ENCODE measurements at places on chromosomes 12 and 14. TPM values are rescaled to one million over a fixed set of nuclear protein-coding genes. Genes with fewer than 3 reads are reported as not detected.

The KITLG gene
- total RNA-seq: 13.1 TPM

The NGB gene
- total RNA-seq: not detected

The PRR4 gene
- 0.17 TPM for total RNA-seq

The GLS2 gene
- total RNA-seq: 0.51 TPM

The ADAMTS20 gene
- total RNA-seq: not detected

The NANOG gene
- not detected for total RNA-seq

The TMPRSS12 gene
- not detected for total RNA-seq

The PNP gene
- total RNA-seq: 230 TPM

The ASIC1 gene
- total RNA-seq: 0.14 TPM

The PPP4R4 gene
- total RNA-seq: not detected

The PLCZ1 gene
- total RNA-seq: not detected

The SLC38A4 gene
- 7.3 TPM for total RNA-seq

The USP44 gene
- total RNA-seq: 5.4 TPM

The TSPAN11 gene
- 7.7 TPM for total RNA-seq

The POTEG gene
- not detected for total RNA-seq

The SETD1B gene
- total RNA-seq: 2.7 TPM

The SERPINA10 gene
- not detected for total RNA-seq

The PPM1H gene
- total RNA-seq: 2.3 TPM

The DNAH10 gene
- total RNA-seq: under 0.01 TPM

The POMT2 gene
- 14.7 TPM for total RNA-seq

The OR4M1 gene
- not detected for total RNA-seq

The CCDC196 gene
- total RNA-seq: not detected

The CFAP251 gene
- total RNA-seq: 2.9 TPM

The PLEKHA5 gene
- 12.8 TPM for total RNA-seq

All from dermis blood vessel endothelial cell (primary cell).